ENCODE measurements at places on chromosomes 2 and 18. TPM values are rescaled to one million over a fixed set of nuclear protein-coding genes. Genes with fewer than 3 reads are reported as not detected.

C2orf66 gene
- not detected for total RNA-seq

FSHR gene
- total RNA-seq = not detected

NDC80 gene
- 56.7 TPM for total RNA-seq

FOXD4L1 gene
- total RNA-seq = not detected

CTLA4 gene
- total RNA-seq = not detected

QPCT gene
- 42.6 TPM for total RNA-seq

GCKR gene
- 0.29 TPM for total RNA-seq

MAB21L4 gene
- not detected for total RNA-seq

MXD1 gene
- total RNA-seq = 4.7 TPM

CYTIP gene
- total RNA-seq = 5.9 TPM

GREB1L gene
- total RNA-seq = 5.7 TPM

STARD6 gene
- total RNA-seq = 0.11 TPM
